Endothelial cell of umbilical vein (primary cell): ENCODE measurements at places on chromosomes 1 and 21.

DNA sequence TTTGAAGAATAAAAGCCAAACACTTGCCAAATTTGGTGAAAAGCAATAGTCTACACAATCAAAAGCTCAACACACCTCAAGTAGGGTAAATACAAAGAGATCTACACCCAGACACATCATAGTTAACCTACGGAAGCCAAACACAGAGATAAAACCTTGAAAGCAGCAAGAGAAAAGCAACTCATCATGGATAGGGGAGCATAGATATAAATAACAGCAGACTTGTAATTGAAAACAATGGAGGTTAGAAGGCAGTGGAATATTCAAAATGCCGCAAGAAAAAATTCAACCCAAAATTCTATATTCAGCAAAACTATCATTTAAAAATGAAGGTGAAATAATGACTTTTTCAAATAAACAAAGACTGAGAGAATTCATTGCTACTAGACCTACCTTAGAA lies 105.1 kb downstream of the ITSN1 start:
- no peak for DNase-seq

DNA sequence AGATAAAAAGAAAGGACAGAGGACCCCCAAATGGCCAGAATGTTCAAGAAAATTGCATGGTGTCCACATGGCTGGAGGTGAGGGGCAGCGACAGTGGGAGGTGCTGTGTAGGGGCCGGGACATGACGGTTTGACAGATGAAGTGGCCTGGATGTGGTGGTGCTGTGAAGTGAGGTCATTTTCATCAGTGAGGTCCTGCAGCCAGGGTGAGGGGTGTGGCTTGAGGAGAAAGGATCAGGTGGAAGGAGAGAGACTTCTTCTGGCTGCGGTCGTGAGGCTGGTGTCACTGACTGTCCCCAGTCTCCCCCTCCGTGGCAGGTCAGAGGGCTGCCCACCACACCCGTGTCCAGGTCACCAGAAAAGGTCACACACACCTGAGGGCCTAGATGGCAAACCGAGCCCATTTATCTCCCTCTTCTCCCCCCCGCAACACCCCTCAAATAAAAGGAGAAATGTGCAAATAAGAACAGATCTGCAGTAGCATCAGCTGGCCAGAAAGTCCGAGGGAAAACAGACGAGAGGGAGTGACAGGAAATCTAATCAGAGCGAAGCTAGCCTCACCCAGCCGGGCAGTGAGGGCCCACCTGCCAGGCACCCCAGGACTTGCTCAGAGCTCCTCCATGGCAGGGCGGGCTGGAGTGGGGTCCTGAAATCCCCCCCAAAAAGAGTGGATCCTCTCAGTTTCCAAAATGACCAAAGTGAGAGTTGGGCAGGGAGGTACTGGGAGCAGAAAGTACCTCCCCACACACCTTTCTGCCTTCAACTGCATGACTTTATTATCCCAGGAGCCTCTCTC lies 148.5 kb upstream of the EDN2 start:
- no peak for DNase-seq

- DNase-seq, result no peak
These were observed 40.3 kb downstream of the XPR1 start for GRCh38 chr1:180672105-180672504.

DNA sequence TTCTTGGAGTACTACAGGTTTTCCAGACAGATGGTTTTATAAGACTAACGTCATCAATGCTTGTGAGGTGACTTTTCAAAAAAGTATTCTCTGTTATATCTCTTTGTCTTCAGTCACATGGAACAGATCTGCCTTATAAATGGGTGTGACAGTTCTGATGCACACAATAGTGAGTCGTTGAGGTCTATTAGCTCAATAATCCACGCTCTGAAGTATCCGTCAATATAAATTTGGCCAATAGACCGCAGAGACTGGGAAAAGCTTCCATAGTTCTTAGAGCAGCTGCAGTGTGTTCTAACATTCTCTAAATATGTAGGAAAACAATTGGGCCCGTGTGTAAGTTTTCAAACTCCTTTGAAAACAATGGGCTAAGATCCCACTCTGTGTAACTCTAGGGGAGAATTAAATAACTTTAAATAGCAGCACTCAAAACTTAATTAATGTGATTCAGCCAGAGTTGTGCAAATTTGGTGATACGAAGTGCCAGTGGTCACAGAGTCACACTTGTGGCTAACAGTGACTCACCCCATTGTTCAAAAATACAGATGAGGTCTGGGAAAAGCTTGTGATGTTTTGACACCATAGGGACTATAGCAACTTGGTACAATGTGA lies 316.0 kb downstream of the LMO4 start:
- no peak for DNase-seq

GRCh38 chr1:240351690-240352089 lies 260.0 kb downstream of the FMN2 start:
- DNase-seq, result no peak
